ENCODE measurements at places on chromosomes 3 and 15. TPM values are rescaled to one million over a fixed set of nuclear protein-coding genes. Genes with fewer than 3 reads are reported as not detected.

DNA sequence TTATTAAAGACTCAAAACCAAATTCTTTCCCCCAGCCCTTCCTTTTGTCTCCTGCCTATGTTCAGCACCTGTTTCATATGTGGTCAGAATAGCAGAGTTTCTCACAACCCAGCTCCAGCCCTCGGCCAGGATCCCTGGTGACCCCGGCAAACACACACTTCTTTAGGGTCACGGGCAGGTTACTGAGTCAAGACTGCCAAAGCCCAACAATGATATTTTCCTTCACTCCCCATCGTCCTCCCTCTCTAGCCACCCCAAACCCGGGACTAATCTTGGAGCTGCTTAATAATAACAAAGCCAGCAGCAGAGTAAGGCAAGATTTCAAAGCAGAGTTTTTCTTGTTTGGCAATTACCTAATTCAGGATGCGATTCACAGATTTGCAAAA lies 25.5 kb downstream of the RARB start:
- H3K27ac ChIP-seq = no peak overlapping the region
- no peak overlapping the region for H3K4me3 ChIP-seq
- DNase-seq = no peak
- no peaks in the 10 kb centered on the region for H3K36me3 ChIP-seq

GRCh38 chr3:164459521-164460151 lies 618.7 kb downstream of the SI start:
- H3K27me3 ChIP-seq = no peaks in the 10 kb centered on the region
- H3K4me3 ChIP-seq = no peak overlapping the region
- no peaks in the 10 kb centered on the region for H3K4me1 ChIP-seq
- H3K27ac ChIP-seq = no peak overlapping the region

DNA sequence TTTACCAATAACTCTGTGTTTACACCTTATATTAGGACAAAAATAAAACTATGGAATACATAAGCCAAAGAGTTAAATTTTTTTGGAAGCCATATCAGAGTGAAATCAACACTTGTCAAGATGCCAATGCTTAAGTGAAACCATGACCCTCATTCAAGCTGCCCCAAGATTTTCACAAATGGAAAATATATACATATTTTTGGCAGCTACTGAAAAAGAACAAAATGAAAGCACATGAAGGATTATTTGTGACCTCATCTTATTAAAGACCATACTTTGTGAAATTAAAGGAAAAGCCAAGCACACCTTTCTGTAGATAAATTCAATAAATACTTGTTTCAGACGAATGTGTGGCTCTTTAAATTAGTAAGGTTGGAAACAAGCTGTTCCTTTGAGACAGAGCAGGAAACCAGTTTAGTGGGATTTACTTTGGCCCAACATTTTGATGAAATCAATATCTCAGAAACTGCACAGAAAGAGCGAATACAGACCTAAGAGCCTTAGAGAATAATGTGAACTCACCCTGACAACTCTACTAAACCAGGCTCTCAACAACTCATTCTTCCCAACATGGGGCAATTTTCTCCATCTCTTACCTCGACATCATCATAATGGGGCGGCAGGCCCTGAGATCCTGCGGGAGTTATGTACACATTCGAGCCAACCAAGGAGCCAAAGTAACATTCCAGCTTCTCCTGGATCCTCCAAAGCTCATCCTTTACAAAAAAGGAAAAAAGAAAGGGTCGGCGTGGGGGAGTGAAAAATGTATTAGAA lies 11.1 kb downstream of the RIOX2 start:
- H3K27me3 ChIP-seq = no peaks in the 10 kb centered on the region
- H3K4me1 ChIP-seq = peaks cover 14% of the 10 kb centered on the region
- no peak for DNase-seq
- no peak overlapping the region for H3K27ac ChIP-seq
- no peak overlapping the region for H3K4me3 ChIP-seq

Gene CPNE4
- not detected for total RNA-seq

Gene GOLGA6D
- total RNA-seq = not detected

GRCh38 chr15:78691851-78692421 lies 50.9 kb upstream of the CHRNB4 start:
- H3K27me3 ChIP-seq = no peaks in the 10 kb centered on the region
- no peaks in the 10 kb centered on the region for H3K4me1 ChIP-seq
- H3K36me3 ChIP-seq = no peaks in the 10 kb centered on the region
- no peak overlapping the region for H3K27ac ChIP-seq
- no peak for DNase-seq

- peaks cover 2% of the 10 kb centered on the region for H3K36me3 ChIP-seq
- no peaks in the 10 kb centered on the region for H3K27me3 ChIP-seq
- DNase-seq = no peak
Observed at GRCh38 chr15:63551400-63551799, 45.8 kb upstream of the FBXL22 start.

GRCh38 chr15:66679061-66679656 lies 22.9 kb upstream of the SMAD6 start:
- H3K4me3 ChIP-seq = no peak overlapping the region
- no peak overlapping the region for H3K27ac ChIP-seq
- H3K36me3 ChIP-seq = no peaks in the 10 kb centered on the region
- no peaks in the 10 kb centered on the region for H3K4me1 ChIP-seq

DNA sequence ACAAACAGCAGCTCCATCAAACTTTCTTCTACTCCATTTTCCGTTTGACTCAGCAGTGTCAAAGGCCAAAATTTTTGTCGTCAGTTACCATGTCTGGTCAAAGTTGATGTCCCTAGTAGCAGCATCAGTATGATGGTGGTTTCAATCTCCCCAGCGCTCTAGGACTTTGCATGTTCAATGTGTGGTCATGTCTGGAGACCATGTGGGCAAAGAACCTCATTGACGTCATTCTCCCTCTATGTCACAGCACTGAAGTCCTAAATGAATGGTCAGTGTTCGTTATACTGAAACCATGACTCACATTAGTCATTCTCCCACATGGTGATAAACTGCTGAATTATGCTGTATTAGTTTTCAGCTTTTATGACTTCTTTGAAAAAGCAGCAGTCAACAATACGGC lies 23.2 kb downstream of the SHC4 start:
- DNase-seq = no peak
- H3K4me3 ChIP-seq = no peak overlapping the region
- no peak overlapping the region for H3K27ac ChIP-seq
- H3K27me3 ChIP-seq = no peaks in the 10 kb centered on the region

GRCh38 chr3:128554100-128554464 lies 61.1 kb upstream of the GATA2 start:
- H3K27me3 ChIP-seq = peaks cover 66% of the 10 kb centered on the region
- DNase-seq = peak; percentile 54
- H3K36me3 ChIP-seq = no peaks in the 10 kb centered on the region
- H3K27ac ChIP-seq = no peak overlapping the region
- H3K4me3 ChIP-seq = no peak overlapping the region
- peaks cover 9% of the 10 kb centered on the region for H3K4me1 ChIP-seq

DNA sequence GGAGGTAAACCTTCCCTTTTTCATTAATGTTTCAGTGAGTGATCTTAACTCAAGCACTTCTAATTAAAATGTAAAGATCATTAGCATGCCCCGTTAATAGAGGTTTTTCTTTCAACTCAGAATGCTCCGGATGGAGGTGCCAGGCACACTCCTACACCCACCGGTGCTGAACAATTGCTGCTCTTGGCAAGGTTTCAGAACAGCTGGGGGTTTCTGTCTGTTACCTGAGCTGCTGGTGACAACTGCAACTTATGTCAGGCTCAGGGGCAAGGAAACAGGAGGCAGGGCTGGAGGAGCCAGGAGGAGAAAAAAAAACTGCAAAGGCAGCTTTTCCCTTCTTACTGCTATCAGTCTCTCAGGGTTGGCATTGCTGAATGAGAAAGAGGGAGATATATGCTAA lies 250.1 kb downstream of the DIPK2A start:
- H3K36me3 ChIP-seq = no peaks in the 10 kb centered on the region
- H3K4me1 ChIP-seq = peaks cover 4% of the 10 kb centered on the region
- peak overlapping the region; percentile 31 for H3K27ac ChIP-seq
- H3K27me3 ChIP-seq = no peaks in the 10 kb centered on the region
- no peak overlapping the region for H3K4me3 ChIP-seq

GRCh38 chr3:178646186-178646862 lies 110.1 kb downstream of the KCNMB2 start:
- no peaks in the 10 kb centered on the region for H3K27me3 ChIP-seq
- H3K36me3 ChIP-seq = no peaks in the 10 kb centered on the region
- no peaks in the 10 kb centered on the region for H3K4me1 ChIP-seq
- no peak for DNase-seq
- H3K4me3 ChIP-seq = no peak overlapping the region

DNA sequence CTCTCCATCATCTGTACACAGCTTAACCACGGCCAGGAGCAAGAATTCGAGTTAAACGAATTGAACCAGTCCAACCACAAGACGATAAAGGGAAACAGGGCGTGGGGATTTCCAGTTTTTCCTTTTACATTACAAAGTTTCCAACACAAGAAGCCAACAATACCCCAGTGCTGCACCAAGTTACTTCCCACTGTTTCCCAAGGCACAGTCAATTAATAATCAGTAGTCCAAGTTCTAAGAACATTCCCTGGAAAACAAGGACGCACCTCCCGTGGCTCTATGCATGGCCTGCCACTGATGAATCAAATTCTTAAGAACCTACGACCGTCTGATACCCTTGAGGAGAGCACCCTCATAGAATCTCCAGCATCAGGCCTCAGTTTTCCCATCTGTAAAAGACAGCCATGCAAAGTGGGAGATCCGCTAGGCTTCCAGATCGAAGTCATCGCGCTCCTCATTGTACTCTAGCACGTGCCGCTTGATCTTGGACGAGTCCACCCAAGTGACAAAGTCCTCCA lies 774 bp downstream of the IMP3 start:
- peaks cover 6% of the 10 kb centered on the region for H3K36me3 ChIP-seq
- no peaks in the 10 kb centered on the region for H3K27me3 ChIP-seq
- H3K27ac ChIP-seq = peak overlapping the region; percentile 96
- peak overlapping the region; percentile 85 for H3K4me3 ChIP-seq

Gene DET1
- 4.3 TPM for total RNA-seq

GRCh38 chr15:85289677-85290365 lies 90.6 kb upstream of the AKAP13 start:
- H3K27ac ChIP-seq = no peak overlapping the region
- H3K36me3 ChIP-seq = no peaks in the 10 kb centered on the region
- no peak overlapping the region for H3K4me3 ChIP-seq
- no peaks in the 10 kb centered on the region for H3K27me3 ChIP-seq
- DNase-seq = no peak
- no peaks in the 10 kb centered on the region for H3K4me1 ChIP-seq

Gene CD200R1
- 0.76 TPM for total RNA-seq

DNA sequence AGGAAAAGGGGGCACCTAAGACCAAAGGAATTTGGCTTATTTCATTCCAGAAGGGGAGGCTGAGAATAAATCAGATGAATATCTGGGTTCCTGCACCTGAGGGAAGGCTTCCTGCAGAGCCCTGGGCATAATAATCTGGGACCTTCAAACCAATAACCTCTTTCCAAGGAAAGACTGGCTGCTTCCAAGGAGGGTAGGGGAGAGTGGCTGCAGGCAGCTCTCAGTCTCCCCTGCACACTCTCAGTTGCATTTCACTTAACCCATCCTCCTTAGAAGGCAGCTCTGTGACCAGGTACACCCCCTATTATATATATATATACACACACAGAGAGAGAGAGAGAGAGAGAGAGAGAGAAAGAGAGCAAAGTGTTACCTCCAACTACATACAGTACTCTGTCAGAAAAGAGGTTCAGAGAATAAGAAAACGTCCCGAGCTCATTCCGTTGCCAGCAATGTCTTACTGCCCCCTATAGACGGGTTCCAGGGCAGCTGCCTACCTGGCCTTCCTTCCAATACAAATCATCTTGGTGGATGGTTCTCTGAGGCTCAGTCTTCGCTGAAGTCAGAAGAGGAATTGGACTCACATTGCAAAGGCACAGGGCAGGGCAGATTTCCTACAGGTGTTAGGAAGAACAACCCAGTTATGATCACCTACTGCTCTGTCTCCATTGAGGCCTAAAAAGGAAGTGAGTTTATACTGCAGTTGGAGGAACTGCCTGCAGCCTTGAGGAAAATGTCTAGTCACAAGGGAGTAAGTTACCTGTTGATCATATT lies 26.1 kb downstream of the CAPN3 start:
- peaks cover 3% of the 10 kb centered on the region for H3K36me3 ChIP-seq
- no peak for DNase-seq
- H3K4me3 ChIP-seq = no peak overlapping the region
- no peaks in the 10 kb centered on the region for H3K27me3 ChIP-seq

DNA sequence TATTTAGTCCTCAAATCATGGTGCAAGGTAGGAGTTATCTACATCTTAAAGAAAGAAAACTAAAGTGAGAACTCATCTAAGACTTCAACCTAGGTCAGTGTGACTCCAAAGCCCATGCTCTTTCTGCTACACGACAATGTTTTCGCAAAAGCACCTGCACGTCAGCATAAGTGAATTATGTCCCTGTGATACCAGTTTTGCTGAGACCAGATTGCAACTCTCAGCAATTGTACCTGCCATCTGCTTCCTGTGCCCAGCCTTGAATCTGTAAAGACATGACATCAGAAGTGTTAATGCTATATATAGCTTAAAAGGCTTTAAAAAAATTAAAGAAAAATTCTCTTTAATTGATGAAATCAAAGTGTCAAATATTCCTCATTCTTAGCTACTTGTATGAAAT lies 43.4 kb downstream of the RETNLB start:
- H3K4me1 ChIP-seq = no peaks in the 10 kb centered on the region
- H3K27me3 ChIP-seq = no peaks in the 10 kb centered on the region
- no peak overlapping the region for H3K4me3 ChIP-seq
- no peaks in the 10 kb centered on the region for H3K36me3 ChIP-seq
- no peak overlapping the region for H3K27ac ChIP-seq

DNA sequence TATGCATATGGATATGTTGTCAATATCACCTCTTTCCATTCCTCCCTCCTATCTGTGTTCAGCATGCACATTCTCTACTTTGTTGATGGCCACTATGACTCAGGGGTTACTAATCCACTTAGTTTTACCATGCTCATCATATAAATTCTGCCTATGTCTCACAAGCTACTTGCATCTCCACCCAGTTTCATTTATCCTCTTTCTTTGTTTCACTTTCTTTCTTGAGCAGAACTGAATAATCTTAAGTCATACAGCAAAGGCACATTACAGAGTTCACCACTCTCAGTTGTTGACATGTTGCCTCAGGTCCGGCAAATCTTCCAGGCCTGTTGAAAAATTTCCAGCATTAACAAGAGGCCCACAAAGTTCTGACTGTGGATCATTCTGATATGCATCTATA lies 71.5 kb downstream of the SSR3 start:
- H3K27ac ChIP-seq = peak overlapping the region; percentile 54
- no peak for DNase-seq
- H3K4me1 ChIP-seq = peaks cover 17% of the 10 kb centered on the region
- no peaks in the 10 kb centered on the region for H3K36me3 ChIP-seq
- no peaks in the 10 kb centered on the region for H3K27me3 ChIP-seq

Measured in suprapubic skin (tissue), 4 donors.